ENCODE measurements at places on chromosomes 5 and 9.
A peak's percentile ranks its signal among the peaks of the same experiment; 100 is the strongest.

DNA sequence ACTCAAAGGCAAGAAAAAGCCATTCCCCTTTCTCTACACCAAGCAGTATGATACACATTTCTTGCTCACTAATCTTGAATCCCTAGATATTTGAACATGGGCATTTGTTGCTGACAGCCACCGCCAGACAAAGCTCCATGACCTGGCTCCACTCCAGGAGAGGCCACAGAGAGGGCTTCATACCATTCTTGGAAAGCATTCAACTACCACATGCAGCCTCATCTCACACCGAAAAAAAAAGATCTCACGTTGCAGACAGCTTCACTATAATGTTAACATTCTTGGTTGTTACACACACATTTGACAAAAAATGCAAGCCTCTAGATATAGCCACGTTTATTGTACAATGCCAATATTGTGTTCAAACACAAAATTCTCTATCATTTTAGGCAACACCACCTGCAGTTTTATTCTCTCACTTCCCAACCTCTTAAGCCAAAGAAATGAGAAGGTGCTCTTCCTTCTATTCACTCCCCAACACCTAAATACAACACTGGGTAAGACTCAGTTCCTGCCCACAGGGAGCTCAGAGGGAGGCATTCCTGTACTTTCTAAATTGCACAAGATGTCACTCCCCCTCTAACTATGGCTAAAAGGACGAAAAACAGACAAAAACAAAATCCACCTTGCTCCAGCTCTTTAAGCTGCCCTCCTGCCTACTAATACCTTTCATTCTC, 222.4 kb downstream of the TSSK1B start:
- DNase-seq: no peak

GRCh38 chr9:112896131-112896530, 5.5 kb upstream of the SLC46A2 start:
- DNase-seq: no peak

GRCh38 chr5:150313501-150313900, 10.8 kb upstream of the ARSI start:
- no peak for DNase-seq

GRCh38 chr5:171342362-171343111, 33.5 kb downstream of the TLX3 start:
- peak; percentile 4 for DNase-seq

GRCh38 chr9:134193912-134194535, 29.7 kb upstream of the RNU6ATAC start:
- no peak for DNase-seq
